ENCODE measurements at places on chromosomes 11 and 22.

GRCh38 chr22:44429941-44430587 lies 68.0 kb downstream of the RTL6 start:
- DNase-seq, result no peak

DNA sequence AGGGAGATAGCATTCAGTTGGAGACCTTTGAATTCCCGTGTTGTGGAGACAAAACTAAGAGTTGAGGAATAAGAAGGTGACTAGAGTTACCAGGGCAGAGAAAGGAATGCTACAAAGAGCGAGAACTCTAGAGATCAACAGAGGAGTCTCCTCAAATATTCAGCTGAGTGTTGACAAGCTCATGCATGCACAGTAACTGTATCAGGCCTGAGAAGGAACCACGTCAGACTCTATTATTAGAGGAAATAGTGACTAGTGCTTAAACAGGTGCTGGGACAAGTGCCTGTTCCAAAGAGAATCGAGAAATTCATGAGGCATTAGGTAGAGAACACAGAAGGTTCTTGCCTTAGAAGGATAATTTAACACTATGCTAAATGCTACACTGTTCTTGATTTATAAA lies 333.8 kb upstream of the CHORDC1 start:
- no peak for DNase-seq

GRCh38 chr22:43241138-43241597 lies 54.2 kb upstream of the TTLL12 start:
- DNase-seq, result peak; percentile 78

GRCh38 chr22:20243537-20244249 lies 24.4 kb downstream of the RTN4R start:
- DNase-seq, result peak; percentile 68

GRCh38 chr11:122751292-122752070 lies 86.8 kb upstream of the CRTAM start:
- no peak for DNase-seq

- no peak for DNase-seq
Observed at GRCh38 chr11:76802151-76802550, 19.0 kb downstream of the TSKU start.

DNA sequence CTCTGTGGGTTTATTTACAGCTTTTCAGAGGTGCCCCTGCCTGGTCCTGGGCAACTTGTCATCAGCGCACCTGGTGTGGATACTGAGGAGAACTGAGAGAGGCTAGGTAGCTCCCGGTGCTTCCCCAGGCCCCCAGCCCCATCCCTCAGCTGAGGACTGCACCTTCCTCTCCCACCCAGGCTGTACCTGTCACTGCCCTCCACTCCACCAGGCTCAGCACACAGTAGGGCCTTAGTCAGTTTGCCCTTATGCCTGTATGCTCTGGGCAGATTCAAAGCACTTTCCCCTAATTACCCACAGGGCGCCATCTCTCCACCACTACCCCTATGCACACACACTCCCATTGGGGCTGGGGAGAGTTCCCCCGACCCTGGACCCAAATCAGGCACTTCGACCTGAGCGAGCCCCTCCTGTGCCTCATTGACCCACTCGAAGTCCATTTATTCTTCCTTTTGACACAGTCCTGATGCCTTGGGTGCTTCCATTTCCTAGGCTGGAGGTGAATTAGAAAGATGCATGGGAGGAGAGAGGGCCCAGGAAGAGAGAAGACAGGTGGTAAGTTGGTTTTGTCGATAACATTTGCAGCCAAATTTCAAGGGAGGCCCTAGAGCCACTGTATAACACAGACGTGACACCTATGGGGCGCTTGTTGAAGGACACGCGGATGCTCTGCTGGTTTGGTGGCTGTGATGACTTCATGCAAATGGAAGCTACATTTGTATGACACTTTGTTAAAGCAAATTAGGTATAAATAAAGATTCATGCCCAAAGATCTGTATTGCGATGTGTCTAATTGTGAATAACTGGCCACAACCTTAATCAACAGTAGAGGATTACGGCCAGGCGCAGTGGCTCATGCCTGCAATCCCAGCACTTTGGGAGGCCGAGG lies 13.8 kb upstream of the PICK1 start:
- no peak for DNase-seq

DNA sequence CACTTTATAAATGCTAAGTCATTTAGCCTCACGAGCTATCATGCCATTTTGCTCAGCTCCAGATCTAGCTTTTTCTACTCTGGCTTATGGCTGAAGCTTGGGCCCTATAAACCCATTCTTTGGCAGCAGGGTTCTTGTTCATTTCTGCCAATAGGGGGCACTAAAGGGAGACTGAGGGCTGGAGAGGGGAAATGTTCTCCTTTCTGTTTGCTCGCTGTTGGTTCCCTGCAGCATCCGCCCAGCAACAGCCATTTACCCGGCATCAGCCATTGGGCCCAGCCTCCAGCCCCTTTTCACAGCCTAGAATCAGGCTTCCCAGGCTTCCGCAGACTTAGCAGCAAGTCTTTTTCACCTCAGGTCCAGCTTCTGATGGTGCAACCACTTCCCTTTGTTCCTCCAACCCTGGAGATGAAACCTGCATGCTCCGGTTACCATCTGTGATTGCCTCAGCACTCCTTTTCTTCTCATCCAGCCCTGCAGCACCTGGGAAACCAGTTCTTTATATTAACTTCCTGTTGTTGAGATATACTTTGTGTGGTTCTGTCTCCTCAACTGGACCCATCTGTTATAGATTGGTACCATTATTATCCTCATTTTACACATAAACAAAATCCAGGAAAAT lies 4.2 kb upstream of the ME3 start:
- peak; percentile 85 for DNase-seq

DNA sequence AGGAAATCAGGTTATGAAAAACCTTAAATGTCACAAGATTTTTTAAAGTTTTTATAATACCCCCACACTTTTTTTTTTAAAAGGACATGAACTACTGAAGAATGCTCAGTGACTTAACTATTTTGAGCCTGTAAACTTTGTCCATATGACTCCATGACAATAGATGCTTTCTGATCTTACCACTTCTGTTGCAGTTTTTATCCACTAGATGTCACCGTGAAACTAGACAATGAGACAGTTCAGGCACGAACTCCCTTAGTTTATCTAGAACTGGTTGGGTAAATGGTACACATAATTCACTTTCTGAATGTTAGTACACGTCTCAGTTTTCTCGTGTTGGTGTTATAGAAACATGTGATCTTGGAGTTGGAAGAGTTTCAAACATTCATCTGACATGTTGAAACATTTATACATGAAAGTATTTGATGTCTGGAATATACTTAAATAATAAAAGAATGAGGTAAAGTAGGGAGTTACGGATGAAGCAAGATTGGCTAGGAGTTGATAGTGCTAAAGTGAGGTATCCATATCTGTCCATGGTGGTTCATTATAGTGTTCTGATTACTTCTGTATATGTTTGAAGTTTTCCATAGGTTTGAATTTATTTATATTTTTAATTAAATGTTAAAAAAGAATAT lies 8.1 kb downstream of the CCDC15 start:
- peak; percentile 88 for DNase-seq

Measured in SK-MEL-5 (cell line).